ENCODE measurements at places on chromosomes 5 and 9. TPM values are rescaled to one million over a fixed set of nuclear protein-coding genes. Genes with fewer than 3 reads are reported as not detected.

Gene GNA14
- 6.3 TPM for total RNA-seq

Gene PCDHGC4
- total RNA-seq: 4.2 TPM

Gene SOX30
- not detected for total RNA-seq

Gene SLC25A2
- 0.26 TPM for total RNA-seq

Gene SH2D3C
- total RNA-seq: 2.2 TPM

Gene UBE2R2
- 27.7 TPM for total RNA-seq

Gene TMEFF1
- total RNA-seq: 5.2 TPM

Gene DAB2IP
- 33.3 TPM for total RNA-seq

Gene HTR4
- total RNA-seq: 0.07 TPM

Gene ANKDD1B
- total RNA-seq: 1.2 TPM

Gene HRCT1
- 0.59 TPM for total RNA-seq

Gene CCIN
- total RNA-seq: 3.6 TPM

Gene LECT2
- total RNA-seq: not detected

Gene MLANA
- total RNA-seq: not detected

Gene STK32A
- total RNA-seq: 3.5 TPM

Gene DBH
- total RNA-seq: not detected

Gene DRD1
- 1.2 TPM for total RNA-seq

Gene BRD8
- total RNA-seq: 29.1 TPM

Gene PTGES
- total RNA-seq: 21.0 TPM

Gene TLE4
- 20.6 TPM for total RNA-seq

Gene CFAP90
- not detected for total RNA-seq

Gene ORM1
- total RNA-seq: not detected

Data from smooth muscle cell of the pulmonary artery (primary cell).